ENCODE measurements at places on chromosomes 12 and 14. TPM values are rescaled to one million over a fixed set of nuclear protein-coding genes. Genes with fewer than 3 reads are reported as not detected.
A peak's percentile ranks its signal among the peaks of the same experiment; 100 is the strongest.

GRCh38 chr12:7047306-7047705 lies 13.2 kb upstream of the C1S start:
- H3K27ac ChIP-seq, result no peak overlapping the region
- H3K4me1 ChIP-seq, result peaks cover 5% of the 10 kb centered on the region
- H3K36me3 ChIP-seq, result no peaks in the 10 kb centered on the region
- peaks cover 12% of the 10 kb centered on the region for H3K27me3 ChIP-seq
- no peak for DNase-seq

- H3K4me3 ChIP-seq, result no peak overlapping the region
- H3K27ac ChIP-seq, result no peak overlapping the region
- no peak for DNase-seq
- no peaks in the 10 kb centered on the region for H3K27me3 ChIP-seq
- H3K4me1 ChIP-seq, result no peaks in the 10 kb centered on the region
Measured at GRCh38 chr12:24424889-24425600, 475.6 kb upstream of the SOX5 start.

GRCh38 chr12:124520907-124521306 lies 46.5 kb downstream of the NCOR2 start:
- peaks cover 74% of the 10 kb centered on the region for H3K4me1 ChIP-seq
- H3K27me3 ChIP-seq, result peaks cover 12% of the 10 kb centered on the region
- no peak overlapping the region for H3K27ac ChIP-seq
- no peaks in the 10 kb centered on the region for H3K36me3 ChIP-seq
- DNase-seq, result no peak
- no peak overlapping the region for H3K4me3 ChIP-seq

The MYL6 gene
- total RNA-seq, result 2,668 TPM

- no peak overlapping the region for H3K4me3 ChIP-seq
- H3K4me1 ChIP-seq, result peaks cover 6% of the 10 kb centered on the region
- no peak overlapping the region for H3K27ac ChIP-seq
- no peaks in the 10 kb centered on the region for H3K36me3 ChIP-seq
- peaks cover 29% of the 10 kb centered on the region for H3K27me3 ChIP-seq
Measured at GRCh38 chr12:57626111-57626920, 6.7 kb downstream of the B4GALNT1 start.

The LMNTD1 gene
- 0.44 TPM for total RNA-seq

GRCh38 chr14:22494486-22495135 lies 94.4 kb downstream of the DAD1 start:
- no peak overlapping the region for H3K27ac ChIP-seq
- H3K27me3 ChIP-seq, result peaks cover 56% of the 10 kb centered on the region
- H3K36me3 ChIP-seq, result no peaks in the 10 kb centered on the region
- no peak overlapping the region for H3K4me3 ChIP-seq
- no peaks in the 10 kb centered on the region for H3K4me1 ChIP-seq
- DNase-seq, result no peak

DNA sequence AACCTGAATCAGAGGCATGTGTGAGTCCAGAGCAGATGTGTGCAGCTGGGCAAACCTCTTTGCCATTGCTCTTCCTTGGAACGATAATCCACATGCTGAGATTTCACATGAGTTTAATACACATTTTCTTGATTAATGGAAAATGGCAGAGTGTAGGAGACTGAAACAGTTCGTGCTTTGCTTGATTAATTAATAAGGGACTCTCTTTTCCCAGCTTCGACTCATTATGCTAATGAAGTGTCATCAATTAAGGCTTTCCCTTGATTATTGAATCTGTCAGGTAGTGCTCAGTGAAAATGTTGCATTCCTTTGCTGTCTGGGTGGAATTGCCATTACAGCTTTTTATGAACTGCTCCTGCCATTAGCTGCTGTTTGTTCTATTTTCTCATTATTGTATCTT lies 487.7 kb upstream of the NOVA1 start:
- no peaks in the 10 kb centered on the region for H3K27me3 ChIP-seq
- no peak overlapping the region for H3K4me3 ChIP-seq
- no peaks in the 10 kb centered on the region for H3K4me1 ChIP-seq
- DNase-seq, result no peak

- no peak overlapping the region for H3K4me3 ChIP-seq
- no peak for DNase-seq
- H3K27ac ChIP-seq, result no peak overlapping the region
Measured at GRCh38 chr14:60815371-60815770, 80.8 kb downstream of the MNAT1 start.

The PCED1B gene
- total RNA-seq, result 5.4 TPM

The MANSC4 gene
- total RNA-seq, result not detected

DNA sequence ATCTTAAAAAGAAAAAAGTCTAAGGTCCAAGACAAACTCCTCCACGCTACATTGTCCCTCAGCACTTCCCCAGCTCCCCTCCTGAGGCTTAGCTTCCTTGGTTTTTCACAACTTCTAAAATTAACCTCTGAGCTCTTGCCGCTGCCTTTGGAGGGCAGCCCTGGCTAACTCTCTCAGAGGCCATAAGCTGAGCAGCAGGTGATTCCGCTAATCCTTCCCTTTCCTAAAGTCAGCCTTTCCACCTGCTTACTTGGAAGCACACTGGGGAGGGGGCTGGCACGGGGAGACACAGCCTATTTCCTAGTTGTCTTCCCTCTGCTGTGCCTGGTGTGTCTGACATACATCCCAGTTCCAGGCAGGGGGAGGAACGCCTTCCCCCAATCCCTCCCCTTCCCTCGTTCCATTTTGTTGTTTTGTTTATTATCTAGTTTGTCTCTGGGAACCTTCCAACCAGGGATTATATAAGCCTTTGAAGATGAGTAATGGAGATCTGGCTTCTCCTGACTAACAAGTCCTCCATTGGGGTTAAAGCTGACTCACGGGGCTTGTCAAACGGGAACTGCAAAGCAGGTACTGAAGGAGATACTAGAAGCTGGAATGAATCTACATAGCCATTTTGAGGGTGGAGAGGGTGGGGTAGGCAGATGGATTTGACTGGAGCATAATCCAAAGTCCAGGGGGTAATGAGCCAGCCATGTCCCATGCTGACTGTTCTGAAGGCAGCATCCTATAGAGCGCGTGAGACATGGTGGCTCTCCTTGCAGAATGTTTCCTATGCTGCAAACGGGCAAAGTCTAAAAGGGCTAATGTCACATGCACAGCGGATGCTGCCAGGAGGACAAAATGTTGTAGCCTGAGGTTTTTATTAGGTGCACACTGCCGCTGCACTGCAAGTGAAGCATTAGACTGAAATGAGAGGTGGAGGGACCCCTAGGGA lies 230.8 kb downstream of the FOXN3 start:
- DNase-seq, result peak; percentile 89
- peak overlapping the region; percentile 78 for H3K27ac ChIP-seq
- H3K36me3 ChIP-seq, result 0 out of 2 replicates have a peak, but pooled peaks cover 4% of the 10 kb centered on the region

- peaks cover 3% of the 10 kb centered on the region for H3K27me3 ChIP-seq
- H3K4me3 ChIP-seq, result no peak overlapping the region
- H3K27ac ChIP-seq, result no peak overlapping the region
Measured at GRCh38 chr12:66247741-66248140, 54.6 kb upstream of the HELB start.

DNA sequence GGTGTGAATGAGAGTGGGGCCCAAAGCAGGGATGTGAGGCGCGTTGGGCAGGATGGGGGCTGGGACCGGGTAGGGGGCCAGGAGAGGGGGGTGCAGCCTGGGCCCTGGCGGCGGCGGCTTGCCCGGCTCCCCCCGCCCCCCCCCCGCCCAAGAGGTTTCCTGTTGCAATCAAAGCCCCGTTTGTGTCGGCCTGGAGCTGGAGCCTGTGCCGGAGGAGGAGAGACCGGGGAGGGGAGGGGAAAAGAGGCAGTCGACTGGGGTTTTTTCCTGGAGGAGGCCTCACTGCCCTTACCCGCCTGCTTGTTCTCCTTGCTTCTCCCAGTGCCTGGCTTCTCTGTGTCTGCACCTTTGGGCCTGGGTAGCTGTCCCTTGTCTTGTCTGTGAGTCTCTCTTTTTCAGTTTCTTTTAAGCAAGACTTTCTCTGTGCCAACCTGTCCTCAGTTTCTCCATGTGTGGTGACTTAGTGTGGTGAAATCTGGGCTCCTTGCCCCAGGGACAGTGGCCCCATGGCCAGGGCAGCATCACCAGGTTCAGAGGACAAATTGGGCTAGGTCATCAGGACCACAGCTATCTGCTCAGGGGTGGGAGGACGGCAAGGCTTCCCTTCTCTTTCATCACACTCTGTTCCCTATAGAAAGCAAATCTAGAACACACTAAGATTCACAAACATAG lies 8.5 kb downstream of the RARG start:
- H3K27ac ChIP-seq, result peak overlapping the region; percentile 90
- H3K36me3 ChIP-seq, result peaks cover 5% of the 10 kb centered on the region

DNA sequence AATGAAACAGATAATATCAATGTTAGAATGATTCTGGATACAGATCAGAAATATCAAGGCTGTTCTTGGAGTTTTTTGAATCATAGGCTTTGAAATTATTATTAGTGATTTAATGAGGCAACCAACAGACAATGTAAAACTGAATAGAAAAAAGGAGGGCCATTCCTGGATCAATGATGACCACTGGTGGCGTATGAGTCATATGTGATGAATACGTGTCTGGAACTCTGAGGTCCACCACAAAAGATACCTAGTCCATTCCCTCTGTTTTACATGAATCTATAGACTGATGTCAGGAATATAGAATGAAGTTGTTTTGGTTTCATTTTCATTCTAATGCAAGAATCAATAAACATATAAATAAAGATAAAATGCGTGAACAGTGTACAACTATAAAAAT lies 78.3 kb upstream of the RTL1 start:
- H3K27ac ChIP-seq, result peak overlapping the region; percentile 54
- peaks cover 93% of the 10 kb centered on the region for H3K4me1 ChIP-seq
- peak; percentile 29 for DNase-seq
- peak overlapping the region; percentile 49 for H3K4me3 ChIP-seq
- H3K36me3 ChIP-seq, result peaks cover 43% of the 10 kb centered on the region
- peaks cover 8% of the 10 kb centered on the region for H3K27me3 ChIP-seq

DNA sequence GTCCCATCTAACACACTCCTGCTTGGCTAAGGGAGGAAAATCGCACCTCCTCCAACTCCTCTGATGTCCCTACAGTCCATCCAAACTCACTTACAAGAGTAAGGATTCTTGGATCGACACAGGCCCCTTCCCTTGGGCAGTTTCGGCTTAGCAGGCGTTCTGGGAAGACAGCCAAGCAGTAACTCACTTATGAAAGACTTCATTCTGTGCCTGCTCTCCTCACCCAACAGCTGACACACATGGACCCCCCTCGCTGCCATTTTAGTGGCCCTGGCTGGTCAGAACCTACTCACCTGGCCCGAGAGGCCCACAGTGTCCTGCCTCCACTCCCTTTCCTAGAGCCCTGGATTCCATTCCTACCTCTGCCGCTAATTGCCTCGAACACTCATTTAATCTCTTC lies 52.3 kb upstream of the BCL2L14 start:
- H3K27me3 ChIP-seq, result peaks cover 33% of the 10 kb centered on the region
- H3K27ac ChIP-seq, result no peak overlapping the region
- peak; percentile 25 for DNase-seq
- no peaks in the 10 kb centered on the region for H3K36me3 ChIP-seq
- H3K4me1 ChIP-seq, result peaks cover 17% of the 10 kb centered on the region
- no peak overlapping the region for H3K4me3 ChIP-seq

The CHPT1 gene
- 33.6 TPM for total RNA-seq

The ST8SIA1 gene
- not detected for total RNA-seq

The SLC22A17 gene
- total RNA-seq, result 16.7 TPM

GRCh38 chr14:61132894-61133293 lies 148.2 kb downstream of the TMEM30B start:
- peaks cover 5% of the 10 kb centered on the region for H3K27me3 ChIP-seq
- no peak for DNase-seq
- H3K27ac ChIP-seq, result no peak overlapping the region
- no peak overlapping the region for H3K4me3 ChIP-seq
- H3K36me3 ChIP-seq, result no peaks in the 10 kb centered on the region
- peaks cover 30% of the 10 kb centered on the region for H3K4me1 ChIP-seq

DNA sequence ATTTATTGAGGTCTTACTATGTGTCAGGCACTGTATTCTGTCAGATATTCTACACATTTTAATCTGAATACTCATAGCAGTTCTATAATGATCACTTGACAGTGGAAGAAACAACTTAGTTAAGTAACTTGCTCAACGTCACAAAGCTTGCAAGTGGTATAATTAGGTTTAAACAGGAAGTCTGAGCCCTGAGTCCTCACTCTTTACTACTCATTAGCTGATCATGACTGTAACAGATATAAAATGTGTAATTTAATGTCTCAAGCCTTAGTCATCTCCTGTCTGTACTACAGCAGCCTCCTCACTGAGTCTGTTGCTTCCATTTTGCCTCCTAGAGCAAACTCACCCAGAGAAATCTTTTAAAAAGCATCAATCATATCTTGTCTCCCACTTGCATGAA lies 38.9 kb downstream of the PPP4R4 start:
- no peak overlapping the region for H3K27ac ChIP-seq
- H3K27me3 ChIP-seq, result no peaks in the 10 kb centered on the region
- H3K4me3 ChIP-seq, result no peak overlapping the region
- peaks cover 2% of the 10 kb centered on the region for H3K36me3 ChIP-seq
- no peak for DNase-seq

The TMEM179 gene
- not detected for total RNA-seq

DNA sequence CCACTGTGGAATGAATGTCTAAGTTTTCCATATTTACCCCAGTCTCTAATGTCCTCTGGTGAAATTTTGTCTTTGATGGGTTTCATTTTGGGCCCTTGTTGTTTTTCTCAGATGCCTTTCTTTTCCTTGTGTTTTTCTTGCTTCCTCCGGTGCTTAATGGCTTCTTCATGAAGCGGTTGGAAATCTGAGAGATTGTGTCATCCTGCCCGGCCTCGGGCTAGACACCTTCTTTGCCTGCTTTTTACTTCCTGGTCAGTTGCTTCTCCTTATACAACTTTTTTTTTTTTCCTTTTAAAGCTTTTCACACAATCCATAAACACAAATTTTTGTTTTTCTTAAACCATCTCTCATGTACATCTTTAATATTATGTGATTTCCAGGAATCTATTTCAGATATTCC lies 7.1 kb downstream of the ETV6 start:
- no peak overlapping the region for H3K4me3 ChIP-seq
- no peak overlapping the region for H3K27ac ChIP-seq
- no peaks in the 10 kb centered on the region for H3K27me3 ChIP-seq
- H3K36me3 ChIP-seq, result peaks cover 23% of the 10 kb centered on the region
- peaks cover 71% of the 10 kb centered on the region for H3K4me1 ChIP-seq
- no peak for DNase-seq

The ACSS3 gene
- total RNA-seq, result 0.97 TPM

The SLC6A15 gene
- not detected for total RNA-seq

The MAP3K9 gene
- 0.41 TPM for total RNA-seq

DNA sequence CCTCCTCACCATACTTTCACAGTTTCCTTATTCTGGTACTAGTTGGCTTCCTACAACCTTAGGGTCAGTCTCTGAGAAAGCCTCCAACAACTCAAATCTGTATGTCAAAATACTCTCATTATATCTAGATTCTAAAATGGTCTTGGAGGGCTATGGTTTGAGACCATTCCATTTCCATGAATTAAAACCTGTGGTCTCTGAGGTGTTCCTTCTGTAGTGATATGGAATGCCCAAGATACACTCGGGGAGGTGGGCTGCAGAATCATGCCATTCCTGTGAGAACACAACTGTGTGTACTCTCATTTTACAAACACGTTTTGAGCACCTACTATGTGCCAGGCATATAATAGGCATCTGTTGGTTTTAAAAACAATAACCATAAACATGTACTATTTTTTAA lies 74.0 kb downstream of the FERMT2 start:
- H3K27ac ChIP-seq, result peak overlapping the region; percentile 71
- peak overlapping the region; percentile 60 for H3K4me3 ChIP-seq
- H3K4me1 ChIP-seq, result peaks cover 91% of the 10 kb centered on the region
- H3K36me3 ChIP-seq, result peaks cover 68% of the 10 kb centered on the region

Data from HFFc6 (cell line).